ENCODE measurements at places on chromosomes 2 and 18.

DNA sequence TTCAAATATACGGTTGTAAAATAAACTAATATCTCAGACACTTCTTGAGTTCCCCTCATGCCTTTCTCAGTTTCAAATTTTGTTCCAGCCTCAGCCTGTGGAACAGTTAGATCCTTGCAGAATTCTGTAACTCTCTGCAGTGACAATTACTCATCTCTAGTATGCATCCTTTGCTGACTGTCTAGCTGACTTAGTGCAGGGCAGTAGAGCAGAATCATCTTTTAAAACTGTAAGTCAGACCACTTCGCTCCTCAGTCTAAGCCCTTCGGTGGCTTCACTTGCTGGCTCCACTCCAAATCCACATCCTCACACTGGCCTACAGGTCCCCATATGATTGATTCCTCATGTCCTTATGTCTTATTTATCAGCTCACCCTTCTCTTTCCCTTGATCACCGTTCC is 164.1 kb upstream of the ZSWIM2 start:
- DNase-seq = no peak

GRCh38 chr2:122519366-122519765 is 763.9 kb downstream of the TSN start:
- no peak for DNase-seq

DNA sequence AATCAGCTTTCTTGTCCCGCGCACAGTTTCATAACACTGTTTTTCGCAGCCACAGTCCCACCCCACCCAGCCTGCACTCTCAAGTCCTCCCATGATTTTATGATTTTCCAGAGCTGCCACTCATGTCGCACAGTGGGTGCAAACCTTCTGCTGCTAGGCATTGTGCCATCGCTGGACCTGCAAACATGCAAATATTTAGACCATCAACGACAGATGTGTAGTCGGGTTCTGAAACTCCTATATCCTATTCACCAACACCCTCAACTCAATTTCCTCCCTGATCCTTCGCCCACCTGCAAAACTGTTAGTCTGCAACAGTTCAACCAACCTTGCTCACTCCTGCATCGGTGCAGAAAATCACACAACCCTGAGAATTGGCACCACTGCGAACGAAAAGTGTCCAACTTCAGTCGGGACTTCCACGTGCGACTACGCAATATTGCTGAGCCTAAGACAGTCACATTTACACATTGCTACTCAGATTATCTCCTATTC is 871 bp upstream of the ALS2 start:
- DNase-seq = no peak

DNA sequence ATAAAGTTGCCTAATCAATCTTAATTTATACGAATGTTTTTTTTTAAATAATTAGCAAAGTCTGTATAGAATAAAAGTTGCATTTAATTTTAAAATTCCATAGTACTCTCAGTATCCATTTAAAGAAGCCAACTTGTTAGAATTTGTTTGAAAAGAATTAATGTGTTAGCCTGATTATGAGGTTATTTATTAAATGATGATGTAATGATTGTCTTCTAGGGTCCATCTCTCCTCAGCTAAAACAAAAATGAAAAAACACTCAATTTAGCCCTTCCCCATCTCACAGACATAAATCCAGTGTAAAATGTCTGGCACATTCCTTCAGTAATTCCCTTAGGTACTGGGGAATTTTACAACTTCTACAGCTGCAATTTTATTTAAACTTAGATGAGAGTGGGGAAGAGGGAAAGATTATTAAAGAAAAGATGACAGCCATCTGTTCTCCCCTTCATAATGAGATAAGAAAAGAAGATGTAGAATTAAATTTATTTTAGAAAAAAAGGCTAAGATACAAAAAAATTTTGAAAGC is 68.6 kb downstream of the BARD1 start:
- DNase-seq = no peak

GRCh38 chr2:118923371-118923770 is 18.6 kb upstream of the MARCO start:
- no peak for DNase-seq

DNA sequence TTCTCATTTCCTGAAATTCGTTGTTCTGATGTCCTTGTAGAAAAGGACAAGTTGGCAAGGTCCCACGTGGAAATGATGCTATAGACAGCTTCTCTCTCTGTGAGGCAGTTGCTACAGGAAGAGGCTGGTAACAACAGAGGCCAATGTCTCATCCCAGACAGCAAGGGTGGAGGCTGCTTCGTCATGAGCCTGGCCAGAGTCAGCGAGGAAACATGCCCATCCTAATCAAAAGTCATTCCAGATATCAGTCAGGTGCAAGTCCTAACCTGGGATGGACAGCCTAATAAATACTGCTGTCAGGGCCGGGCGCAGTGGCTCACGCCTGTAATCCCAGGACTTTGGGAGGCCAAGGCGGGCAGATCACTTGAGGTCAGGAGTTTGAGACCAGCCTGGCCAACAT is 6.4 kb upstream of the SMAD7 start:
- no peak for DNase-seq

- no peak for DNase-seq
These were observed 17.5 kb upstream of the CCL20 start for GRCh38 chr2:227796045-227796711.

- no peak for DNase-seq
These were observed 60.8 kb upstream of the DYNAP start for GRCh38 chr18:54530285-54530684.

DNA sequence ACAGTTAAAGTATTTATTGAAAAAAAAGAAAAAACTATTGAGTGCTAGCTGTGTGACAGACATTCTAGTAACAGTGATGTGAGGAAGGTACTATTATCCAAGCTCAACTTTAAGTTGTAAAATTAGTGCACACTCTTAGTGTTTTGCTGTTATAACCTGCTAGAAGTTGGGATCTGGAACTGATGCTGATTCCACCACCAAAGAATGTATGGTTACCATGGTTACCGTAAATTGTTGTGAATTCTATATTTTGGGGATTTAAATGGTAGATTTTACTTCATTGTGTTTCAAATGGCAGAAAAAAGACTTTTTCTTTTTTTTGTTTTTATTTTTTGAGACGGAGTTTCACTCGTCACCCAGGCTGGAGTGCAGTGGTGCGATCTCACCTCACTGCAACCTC is 5.3 kb downstream of the AGFG1 start:
- no peak for DNase-seq

DNA sequence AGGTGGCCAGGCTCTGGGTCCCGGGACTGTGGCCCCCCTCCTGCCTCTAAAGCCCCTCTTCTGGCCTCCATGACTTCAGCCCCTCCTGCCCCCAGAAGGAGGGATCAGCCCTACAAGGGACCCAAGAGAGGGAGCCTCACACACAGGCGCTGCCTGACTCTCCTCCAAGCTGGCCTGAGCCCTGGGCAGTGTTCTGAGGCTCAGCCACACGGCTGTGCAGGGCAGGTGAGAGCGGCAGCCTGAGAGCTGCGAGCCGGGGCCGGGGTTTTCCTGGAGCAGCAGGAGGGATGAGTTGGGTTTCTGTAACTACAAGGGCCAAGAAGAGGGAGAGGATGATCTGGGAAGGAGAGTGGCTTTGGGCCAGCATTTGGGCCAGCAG is 70.1 kb downstream of the HPCAL1 start:
- DNase-seq = no peak

- no peak for DNase-seq
These were observed 118.2 kb downstream of the CTNNA2 start for GRCh38 chr2:79630972-79631557.
